GM03348 (cell line): ENCODE measurements at places on chromosomes 3 and 15.

DNA sequence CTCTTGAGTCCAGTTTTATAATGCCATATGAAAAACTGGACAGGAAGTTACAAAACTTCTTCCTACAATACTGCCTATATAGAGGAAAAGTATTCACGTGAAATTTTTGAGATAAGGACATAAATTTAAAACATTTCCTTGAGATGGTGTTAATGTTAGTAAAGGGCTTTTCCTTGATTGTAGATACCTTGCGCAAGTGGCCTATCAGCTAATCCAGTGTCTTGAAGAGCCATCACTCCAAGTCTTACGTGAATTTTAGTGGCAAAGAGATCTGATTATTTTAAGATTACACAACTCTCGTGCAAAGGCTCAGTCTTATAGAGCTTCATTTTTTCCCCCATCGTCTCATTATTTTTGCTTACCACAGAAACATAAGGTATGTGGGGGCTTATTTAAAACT is 18.4 kb downstream of the C3orf38 start:
- no peak for DNase-seq

DNA sequence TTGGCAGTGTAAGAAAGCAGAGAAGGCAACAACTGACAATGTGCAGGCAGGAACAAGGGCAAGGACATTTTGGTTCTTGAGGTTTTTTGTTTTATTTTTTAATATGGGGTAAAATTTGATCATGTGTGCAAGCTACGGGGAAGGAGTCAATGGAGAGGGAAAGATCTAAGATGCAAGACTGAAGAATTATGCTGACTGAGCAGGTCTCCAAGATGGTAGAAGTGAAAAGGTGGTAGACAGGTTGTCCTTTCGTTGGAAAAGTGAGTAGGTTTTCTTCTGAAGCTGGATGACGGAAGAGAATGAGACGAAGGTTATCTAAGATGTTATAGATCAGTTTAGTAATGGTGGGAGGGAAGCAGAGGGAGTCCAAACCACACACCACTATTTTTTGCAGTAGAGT is 4.2 kb downstream of the CD47 start:
- DNase-seq = no peak

DNA sequence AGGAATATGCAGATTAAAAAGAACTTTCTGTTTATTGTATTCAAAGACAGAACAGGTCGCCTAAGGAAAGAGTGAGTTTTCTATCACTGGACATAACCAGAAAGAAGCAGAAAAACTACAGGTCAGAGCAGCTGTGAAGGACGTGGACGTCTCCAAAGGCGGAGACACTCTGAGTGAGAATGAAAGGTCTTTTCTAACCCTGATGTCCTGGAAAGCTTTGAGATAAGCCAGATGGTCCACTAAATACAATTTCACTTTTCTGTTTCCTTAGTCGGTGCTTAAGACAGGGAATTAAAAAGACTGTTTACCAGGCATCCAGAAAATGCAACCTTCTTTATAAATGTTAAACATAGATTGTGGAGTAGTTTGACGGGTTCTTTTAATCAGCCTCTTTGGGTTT is 360.4 kb downstream of the FGF12 start:
- no peak for DNase-seq

- no peak for DNase-seq
Observed at GRCh38 chr3:23161896-23162570, 41.1 kb upstream of the UBE2E2 start.

- DNase-seq = no peak
Observed at GRCh38 chr3:59813148-59813538, 763.3 kb upstream of the CFAP20DC start.

GRCh38 chr3:102936511-102937045 is 501.8 kb downstream of the ZPLD1 start:
- DNase-seq = no peak

GRCh38 chr15:60126661-60127060 is 122.5 kb downstream of the FOXB1 start:
- no peak for DNase-seq

DNA sequence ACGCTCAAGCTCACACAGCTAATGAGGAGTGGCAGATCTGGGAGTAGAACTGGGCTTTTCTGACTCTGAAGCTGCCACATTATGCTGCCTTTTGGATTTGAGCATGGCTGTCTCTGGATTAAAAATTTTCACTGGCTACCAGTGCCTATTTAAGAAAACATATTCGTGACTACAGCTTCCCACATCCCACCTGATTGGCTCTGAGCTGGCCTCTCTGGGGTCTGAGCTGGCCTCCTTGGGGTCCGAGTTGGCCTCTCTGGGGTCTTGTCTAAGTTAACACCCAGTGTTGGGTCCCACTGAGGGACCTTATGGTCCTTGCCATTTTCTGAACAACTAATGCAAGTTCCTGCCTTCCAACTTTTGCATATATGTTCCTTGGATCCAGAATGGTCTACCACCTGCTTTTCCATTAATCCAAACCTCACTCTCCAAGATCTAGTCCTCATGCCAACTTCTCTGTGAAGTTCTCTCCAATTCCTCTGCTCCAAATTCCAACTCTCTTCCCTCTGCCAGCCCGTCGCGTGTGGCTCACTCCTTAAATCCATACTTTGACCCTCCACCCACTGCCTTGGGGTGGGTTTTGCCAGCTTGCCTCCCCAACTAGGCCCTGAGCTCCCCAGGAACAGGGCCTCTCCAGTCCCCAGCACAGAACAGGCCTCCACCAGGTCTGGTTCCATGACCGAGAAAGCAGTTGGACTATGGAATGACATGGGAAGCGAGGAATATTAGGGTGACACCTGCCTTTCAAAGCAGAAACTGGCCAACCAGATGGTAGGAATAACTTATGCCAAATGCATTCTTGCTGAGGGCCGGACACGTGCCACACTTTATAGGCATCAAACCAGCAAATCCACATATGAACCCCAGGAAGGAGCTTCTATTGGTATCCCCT is 42.5 kb downstream of the ATP2B2 start:
- DNase-seq = no peak

GRCh38 chr3:109480014-109480413 is 142.7 kb upstream of the DPPA4 start:
- DNase-seq = no peak

- no peak for DNase-seq
Observed at GRCh38 chr3:132749786-132750185, 27.6 kb upstream of the NPHP3 start.

- DNase-seq = no peak
Observed at GRCh38 chr3:55362210-55362960, 124.7 kb downstream of the WNT5A start.

- peak; percentile 68 for DNase-seq
Observed at GRCh38 chr3:13497386-13497785, 17.3 kb downstream of the HDAC11 start.

DNA sequence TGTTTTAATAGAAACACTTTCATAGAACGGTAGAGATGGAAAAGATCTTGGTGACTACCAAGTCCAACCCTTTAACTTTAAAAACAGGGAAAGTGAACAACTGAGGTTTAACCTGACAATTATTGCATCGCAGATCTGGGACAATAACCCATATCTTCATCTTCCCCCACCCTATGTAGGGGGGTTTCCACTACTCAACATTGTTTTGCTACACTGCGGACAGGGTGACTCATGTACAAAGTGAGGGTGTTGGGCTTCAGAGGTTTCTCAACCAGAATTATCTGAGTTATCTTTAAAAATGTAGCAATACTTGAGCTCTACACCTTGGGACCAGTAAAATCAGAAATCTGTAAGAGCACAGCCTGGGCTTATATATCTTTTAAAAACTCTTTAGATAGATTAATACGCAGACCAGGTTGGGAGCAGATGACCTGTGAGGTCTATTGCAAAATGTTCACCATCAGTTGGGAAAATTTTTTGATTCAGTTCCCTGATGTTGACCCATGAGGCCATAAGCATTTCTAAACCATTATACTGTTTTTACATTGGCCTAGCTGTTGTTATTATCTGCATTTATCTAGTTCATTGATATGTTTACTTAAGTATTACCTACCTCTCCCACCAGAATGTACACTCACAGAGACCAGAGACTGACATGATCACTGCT is 103.6 kb upstream of the ICE2 start:
- DNase-seq = no peak

DNA sequence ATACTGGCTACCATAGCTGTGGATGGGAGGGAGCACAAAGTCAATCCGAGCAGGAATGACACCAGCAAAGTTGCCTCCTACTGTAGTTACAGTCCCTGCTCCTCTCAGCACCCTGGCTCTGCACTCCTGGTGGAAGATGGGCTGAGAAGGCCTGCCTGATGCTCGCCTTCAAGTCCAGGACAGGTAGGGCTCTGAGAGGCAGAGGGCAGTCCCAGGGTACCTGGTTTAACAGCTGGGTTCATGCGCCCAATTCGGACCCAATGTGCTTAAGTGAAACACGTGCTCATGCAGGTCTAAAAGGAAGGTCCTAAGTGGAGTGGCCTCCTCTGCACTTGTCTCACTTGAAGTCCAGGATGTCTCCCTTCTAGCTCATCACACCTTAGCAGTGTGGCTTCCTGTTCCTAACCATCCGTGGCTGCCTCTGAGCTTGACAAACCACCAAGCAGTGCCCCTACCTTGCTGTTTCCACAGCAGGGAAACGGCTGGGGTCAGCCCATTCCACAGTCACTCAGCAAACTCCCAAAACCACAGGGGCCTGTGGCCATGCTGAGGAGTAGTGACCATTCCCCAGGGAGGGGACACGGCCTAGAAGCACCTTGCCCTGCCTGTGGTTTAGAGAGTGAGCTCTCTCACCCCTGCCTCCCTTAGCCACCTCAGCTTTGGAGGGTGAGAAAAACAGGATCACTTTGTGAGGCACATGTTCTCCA is 3.9 kb upstream of the MUSTN1 start:
- DNase-seq = no peak

DNA sequence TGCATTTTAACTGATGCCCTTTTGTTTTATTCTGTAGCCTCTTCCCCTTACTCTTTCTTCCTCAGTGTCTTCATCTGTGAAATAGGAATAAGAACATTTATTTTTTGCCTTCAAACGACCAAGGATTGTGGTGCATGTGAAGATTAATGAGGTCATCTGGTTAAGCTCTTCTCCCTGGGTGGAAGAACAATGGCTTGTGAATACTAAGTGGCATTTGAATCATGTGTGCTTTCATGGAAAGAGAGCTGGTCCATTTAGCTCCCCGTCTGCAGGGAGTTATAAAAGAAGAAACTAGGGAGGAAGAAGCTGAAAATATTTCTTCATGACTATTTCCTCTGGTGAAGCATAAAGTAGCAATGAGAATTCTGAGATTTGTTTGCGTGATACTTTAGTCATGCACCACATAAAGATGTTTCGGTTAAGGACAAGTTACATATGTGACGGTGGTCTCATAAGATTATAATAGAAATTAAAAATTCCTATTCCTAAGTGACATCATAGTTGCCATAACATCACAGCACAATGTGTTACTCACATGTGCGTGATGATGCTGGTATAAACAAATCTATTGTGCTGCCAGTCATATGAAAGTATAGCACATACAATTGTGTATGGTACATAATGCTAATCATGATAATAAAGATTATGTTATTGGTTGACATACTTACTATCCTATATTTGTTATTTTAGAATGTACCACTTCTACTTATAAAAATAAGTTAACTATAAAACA is 374.3 kb downstream of the RBMS3 start:
- no peak for DNase-seq

- DNase-seq = no peak
Observed at GRCh38 chr15:79656151-79657000, 224.2 kb downstream of the MINAR1 start.

DNA sequence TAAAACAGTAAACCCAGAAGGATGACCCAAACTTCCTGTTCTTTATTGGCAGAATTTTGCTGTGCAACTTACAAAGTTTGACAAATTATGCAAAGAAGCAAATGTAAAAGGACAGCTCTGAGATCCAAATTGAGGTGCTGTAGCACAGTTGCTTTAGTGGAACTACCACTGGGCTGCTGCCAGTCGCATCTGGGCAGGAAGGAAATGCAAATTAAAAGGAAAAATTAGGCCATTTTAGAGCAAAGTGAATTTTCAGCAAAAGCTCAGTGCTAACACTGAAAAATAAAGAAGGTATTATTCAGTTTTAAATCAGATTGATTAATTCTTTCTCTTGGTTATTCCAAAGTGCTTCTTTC is 104.5 kb downstream of the ZMAT3 start:
- DNase-seq = peak; percentile 5

DNA sequence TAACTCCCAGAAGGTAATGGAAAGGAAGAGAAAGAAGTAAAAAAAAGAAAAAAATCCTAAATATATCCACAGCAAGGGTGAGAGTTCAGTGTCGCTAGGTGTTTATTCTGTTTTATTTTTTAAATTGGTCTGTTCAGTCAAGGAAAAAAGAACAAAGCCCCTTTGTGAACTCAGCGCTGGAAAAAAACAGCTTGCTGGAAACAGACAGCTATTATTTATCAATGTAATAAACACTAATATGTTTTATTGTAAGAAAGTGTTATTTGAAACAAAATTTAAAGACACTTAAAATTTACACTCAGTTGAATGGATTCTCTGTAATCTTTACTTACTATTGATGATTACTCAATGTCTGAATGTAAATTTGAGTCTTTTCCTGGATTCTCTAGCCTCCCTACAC is 32.3 kb upstream of the LEKR1 start:
- DNase-seq = no peak

DNA sequence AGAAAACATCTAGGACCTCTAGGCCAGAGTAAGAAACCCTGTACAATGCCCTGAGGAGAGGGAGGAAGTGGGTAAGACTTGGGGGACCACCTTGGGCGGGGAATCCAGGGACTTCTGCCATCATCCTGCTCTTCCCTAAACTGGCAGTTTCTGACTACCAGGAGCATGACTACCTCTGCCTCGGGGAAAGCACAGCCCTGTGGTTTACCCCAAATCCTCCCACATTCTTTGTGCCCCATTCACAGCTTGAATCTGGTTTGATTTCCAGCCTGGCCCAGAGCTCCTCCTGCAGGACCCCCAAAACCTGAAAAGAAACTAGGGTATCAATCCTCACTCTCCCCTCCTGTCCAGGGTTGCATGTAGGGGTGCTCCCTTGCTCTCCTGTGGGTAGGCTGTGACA is 4.7 kb downstream of the C3orf18 start:
- peak; percentile 86 for DNase-seq

DNA sequence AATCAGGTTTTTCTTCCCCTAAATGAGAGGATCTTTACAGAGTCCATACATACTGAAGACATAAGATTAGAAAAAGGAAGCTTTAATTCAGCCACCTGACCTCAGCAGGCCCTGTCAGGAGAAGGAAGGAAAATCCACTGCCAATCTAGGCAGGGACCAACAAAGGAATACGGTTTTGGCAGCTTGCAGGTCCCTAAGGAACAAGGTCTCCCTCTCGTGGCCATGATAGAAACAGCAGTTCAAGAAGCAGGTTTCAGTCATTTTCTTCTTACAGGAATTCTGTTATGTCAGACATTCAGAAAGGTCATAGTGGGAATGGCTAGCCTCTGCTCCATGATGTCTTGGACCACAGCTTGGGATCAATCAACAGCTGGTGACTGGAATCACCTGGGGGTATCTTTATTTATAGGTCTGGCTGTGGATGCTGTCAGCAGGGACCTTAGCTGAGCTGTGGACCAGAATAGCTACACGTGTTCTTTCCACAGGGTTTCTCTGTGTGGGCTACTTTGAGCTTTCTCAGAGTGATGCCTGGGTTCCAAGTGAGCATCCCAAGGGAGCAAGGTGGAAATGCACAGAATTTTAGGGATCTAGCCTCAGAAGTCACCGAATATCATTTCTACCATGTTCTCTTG is 9.4 kb upstream of the CMSS1 start:
- peak; percentile 78 for DNase-seq
